NCI-H1092 (cell line): ENCODE measurements at places on chromosomes 2 and 18.

GRCh38 chr18:5510135-5510846 lies 33.5 kb downstream of the EPB41L3 start:
- no peak for DNase-seq

DNA sequence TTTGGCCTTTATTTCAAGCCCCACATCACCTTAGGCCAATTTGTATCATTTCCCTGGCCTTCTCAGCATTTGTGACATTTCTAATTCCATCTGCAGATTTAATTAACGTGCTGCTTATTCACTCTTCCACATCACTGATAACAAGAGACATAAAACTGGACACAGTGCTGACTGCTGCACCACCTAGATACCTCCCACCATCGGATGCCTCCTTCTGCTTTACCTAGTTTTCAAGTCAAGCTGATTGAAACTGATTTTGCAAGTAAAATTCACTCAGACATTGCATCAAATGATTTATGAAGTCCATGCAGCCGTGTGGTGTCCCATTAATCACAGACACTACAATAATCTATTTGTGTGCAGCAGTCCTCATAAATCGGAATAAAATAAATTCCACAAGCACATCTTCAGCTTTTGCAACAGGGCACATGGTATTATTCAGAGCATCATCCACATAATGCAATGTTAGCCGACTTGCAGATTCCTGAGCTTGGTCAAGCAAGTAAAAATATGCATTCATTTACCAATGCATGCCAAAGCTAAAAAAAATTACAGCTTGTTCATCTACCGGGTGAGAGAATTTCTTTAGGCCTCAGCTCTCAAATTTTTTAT lies 15.9 kb upstream of the CRIM1 start:
- no peak for DNase-seq

DNA sequence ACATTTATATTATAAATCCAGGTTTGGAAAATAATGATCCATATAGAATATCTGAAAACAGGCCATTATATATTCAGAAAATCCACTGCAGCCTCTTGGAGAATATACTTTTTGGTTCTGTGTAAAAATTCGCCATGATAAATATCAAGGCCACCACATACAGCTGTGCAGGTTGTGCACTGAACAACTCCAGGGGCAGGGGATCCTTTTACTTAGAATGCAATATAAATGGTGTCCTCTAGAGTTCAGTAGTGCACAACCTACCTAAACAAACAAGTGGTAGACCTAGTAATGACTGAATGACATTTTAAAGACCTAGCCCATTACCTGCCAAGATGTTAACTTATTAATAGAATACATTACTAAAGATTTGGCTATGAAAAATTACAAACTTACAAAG lies 22.4 kb downstream of the MOGAT1 start:
- no peak for DNase-seq

DNA sequence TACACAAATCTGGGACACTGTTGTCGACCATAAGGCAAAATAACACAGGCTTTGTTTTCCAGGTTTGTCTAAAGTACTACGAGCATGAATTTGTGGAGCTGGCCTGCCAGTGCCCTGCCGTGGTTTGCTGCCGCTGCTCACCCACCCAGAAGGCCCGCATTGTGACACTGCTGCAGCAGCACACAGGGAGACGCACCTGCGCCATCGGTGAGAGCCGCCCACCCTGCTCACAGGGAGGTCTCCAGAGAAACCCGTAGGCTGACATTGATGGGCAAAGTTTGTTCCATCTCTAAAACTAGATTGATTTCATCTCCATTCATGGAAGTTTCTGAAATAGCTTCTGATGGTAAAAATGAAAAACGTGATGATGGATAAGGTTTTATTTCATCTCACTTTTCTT lies 50.4 kb upstream of the NFATC1 start:
- DNase-seq: no peak

GRCh38 chr2:234957834-234958135 lies 6.0 kb downstream of the SH3BP4 start:
- no peak for DNase-seq

GRCh38 chr2:161158882-161159281 lies 1.3 kb upstream of the TANK start:
- DNase-seq: no peak

DNA sequence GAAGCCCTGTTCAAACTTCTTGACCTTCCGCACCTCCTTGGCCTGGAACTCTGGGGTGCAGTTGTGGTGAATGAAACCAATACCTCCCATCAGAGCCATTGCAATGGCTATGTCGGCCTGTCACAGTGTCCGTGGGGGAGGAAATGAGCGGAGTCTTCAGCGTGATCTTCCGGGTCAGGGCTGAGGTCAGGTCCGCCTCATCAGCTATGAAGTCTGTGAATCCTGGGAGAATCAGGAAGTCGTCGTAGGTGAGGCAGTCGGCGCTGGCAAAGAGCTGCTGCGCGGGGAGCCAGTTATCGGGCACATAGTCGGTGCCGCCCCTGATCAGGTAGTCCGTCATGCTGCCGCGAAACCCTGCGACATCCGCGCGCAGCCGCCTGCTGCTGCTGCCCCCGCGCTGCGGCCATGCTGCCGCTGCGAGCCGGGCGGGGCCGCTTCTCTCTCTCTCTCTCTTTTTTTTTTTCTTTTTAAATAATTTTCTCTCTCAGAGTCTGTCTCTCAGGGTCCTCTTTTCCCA lies 154.1 kb upstream of the ZSWIM2 start:
- DNase-seq: no peak

DNA sequence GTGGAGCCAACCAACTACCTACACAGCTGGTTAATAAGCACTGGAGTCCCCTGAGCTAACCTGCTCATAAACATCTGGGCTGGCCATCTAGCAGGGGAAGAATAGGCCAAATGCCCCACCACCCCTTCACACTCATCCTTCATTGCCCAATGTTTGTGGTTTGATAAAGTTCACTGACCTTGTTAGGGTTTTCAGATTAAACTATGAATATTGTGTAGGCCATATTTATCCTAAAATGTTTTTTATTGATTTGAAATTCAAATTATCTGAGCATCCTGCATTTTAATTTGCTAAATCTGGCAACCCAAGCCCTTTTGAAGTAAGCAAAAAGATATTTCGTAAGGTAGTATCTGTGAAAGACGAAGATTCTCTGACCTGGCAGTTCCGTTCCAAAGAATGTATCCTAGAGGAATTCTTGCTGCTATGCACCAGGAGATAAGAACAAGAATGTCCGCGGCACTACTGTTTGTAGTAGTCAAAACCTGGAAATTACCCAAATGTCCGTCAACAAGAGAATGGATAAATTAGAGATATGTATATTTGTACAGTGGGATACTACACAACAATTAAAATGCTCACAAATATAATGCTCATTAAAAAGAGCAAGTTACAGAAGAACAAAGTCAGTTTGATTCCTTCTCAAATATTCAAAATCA lies 5.8 kb upstream of the TLK1 start:
- no peak for DNase-seq

GRCh38 chr2:31101701-31102100 lies 36.5 kb downstream of the GALNT14 start:
- DNase-seq: no peak

DNA sequence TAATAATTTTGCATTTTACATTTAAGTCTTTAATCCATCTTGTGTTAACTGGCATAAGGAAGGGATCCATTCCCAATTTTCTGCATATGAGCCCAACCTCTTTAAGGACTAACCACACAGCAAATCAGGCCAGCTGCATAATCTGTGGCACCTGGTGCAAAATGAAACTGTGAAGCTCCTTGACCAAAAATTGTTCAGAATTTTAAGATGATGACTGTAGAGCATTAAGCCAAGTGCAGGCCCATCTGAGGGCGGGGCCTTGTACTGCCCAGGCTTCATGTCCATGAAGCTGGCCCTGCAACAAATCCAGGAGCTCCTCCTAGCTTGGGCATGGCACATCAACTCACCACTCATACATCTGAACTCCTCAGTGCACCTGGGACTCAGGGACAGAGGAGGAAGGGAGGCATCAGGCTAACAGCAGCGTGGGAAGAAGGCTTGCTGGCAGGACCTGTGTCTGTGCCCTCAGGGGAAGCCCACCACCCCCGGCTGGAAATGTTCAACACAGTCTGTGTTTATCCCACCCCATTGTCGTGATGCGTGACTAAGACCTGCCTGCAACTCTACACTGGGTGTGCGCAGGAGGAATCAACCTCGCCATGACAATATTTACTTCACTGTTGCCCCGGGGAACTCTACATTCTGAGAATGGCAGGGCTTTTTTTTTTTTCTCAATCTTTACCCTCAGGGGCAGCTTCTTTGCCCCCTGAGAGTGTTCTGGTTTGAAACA lies 128.9 kb upstream of the SIX2 start:
- no peak for DNase-seq

GRCh38 chr18:74114116-74114515 lies 33.5 kb downstream of the FBXO15 start:
- no peak for DNase-seq

DNA sequence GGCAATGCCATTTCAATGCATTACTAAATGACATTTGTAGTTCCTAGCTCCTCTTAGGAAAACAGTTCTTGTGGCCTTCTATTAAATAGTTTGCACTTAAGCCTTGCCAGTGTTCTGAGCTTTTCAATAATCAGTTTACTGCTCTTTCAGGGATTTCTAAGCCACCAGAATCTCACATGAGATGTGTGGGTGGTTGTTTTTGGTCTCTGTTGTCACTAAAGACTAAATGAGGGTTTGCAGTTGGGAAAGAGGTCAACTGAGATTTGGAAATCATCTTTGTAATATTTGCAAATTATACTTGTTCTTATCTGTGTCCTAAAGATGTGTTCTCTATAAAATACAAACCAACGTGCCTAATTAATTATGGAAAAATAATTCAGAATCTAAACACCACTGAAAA lies 45.3 kb downstream of the HADHB start:
- no peak for DNase-seq

GRCh38 chr18:7601246-7601615 lies 34.1 kb downstream of the PTPRM start:
- no peak for DNase-seq

GRCh38 chr18:49135877-49136276 lies 185.1 kb upstream of the SMAD7 start:
- no peak for DNase-seq

- DNase-seq: no peak
These were observed 562.1 kb downstream of the NRXN1 start for GRCh38 chr2:50469784-50470183.
